ENCODE measurements at places on chromosomes 13 and 19.

DNA sequence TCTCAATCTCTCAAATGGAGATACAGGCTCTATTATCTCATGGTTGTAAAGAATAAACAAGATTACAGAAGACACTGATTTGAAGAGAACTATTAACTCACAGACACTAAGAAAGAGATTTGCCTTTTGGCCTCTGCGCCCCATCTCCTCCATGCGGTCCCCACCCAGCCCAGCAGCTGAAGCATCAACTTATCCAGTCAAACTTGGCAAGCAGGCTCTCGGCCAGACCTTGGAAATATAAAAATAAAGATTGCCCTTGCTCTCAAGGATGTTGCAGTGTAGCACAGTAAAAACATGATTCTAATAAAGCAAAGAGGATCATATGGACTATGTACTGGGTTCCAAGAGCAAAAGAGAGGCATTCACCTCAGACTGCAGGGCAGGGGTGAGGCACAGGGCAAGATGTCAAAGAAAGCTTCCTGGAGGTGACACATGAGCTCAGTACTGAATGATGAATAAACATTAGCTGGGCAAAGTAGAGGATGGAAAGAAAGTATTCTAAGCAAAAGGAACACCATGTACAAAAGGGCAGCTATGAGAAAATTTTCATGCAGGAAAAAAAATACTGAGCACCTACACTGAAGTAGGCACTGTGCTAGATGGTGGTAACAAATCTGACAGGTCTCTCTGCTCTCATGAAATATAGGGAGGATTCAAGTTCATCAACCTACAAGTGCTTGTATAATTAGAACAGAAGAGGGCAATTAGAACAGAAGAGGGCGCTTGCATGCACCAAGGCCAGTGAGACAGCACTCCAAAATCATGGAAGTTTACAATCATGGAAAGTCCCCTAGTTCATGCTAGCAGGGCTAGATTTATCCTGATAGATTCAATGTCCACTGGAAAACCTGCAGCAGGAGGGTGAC is 85.0 kb downstream of the SACS start:
- DNase-seq = no peak

DNA sequence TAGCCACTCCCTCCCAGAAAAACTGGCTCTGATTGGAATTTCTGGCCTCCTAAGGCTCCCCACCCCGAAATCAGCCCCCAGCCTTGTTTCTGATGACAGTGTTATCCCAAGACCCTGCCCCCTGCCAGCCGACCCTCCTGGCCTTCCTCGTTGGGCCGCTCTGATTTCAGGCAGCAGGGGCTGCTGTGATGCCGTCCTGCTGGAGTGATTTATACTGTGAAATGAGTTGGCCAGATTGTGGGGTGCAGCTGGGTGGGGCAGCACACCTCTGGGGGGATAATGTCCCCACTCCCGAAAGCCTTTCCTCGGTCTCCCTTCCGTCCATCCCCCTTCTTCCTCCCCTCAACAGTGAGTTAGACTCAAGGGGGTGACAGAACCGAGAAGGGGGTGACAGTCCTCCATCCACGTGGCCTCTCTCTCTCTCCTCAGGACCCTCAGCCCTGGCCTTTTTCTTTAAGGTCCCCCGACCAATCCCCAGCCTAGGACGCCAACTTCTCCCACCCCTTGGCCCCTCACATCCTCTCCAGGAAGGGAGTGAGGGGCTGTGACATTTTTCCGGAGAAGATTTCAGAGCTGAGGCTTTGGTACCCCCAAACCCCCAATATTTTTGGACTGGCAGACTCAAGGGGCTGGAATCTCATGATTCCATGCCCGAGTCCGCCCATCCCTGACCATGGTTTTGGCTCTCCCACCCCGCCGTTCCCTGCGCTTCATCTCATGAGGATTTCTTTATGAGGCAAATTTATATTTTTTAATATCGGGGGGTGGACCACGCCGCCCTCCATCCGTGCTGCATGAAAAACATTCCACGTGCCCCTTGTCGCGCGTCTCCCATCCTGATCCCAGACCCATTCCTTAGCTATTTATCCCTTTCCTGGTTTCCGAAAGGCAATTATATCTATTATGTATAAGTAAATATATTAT is 6.1 kb downstream of the FOSB start:
- DNase-seq = no peak

- no peak for DNase-seq
Measured at GRCh38 chr13:95880331-95880730, 172.9 kb downstream of the UGGT2 start.

DNA sequence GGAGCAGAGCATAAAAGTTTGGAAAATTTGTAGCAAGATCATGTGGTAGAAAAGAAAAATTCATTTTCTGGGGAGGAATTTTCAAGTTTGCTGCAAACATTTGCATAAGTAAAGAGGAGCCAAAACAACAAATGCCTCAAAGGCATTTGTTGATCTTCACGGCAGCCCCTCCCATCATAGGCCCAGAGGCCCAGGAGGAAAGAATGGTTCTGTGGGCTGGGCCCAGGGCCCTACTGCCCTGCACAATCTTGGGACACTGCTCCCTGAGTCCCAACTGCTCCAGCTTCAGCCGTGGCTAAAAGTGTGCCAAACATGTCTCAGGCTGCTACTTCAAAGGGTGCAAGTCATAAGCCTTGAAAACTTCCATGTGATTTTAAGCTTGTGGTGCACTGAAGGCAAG is 11.3 kb downstream of the LGALS13 start:
- no peak for DNase-seq

- no peak for DNase-seq
Measured at GRCh38 chr13:60135344-60135743, 28.4 kb downstream of the DIAPH3 start.

DNA sequence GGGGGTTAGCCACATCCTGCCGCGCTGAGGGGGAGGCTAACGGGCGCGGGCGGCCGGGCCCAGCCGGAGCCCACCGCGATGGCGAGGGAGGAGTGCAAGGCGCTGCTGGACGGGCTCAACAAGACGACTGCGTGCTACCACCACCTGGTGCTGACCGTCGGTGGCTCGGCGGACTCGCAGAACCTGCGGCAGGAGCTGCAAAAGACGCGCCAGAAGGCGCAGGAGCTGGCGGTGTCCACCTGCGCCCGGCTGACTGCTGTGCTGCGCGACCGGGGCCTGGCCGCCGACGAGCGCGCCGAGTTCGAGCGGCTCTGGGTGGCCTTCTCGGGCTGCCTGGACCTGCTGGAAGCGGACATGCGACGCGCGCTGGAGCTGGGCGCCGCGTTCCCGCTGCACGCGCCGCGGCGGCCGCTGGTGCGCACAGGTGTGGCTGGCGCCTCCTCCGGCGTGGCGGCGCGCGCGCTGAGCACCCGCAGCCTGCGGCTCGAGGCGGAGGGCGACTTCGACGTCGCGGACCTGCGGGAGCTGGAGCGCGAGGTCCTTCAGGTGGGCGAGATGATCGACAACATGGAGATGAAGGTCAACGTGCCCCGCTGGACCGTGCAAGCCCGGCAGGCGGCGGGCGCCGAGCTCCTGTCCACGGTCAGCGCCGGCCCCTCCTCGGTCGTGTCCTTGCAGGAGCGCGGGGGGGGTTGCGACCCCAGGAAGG is 692 bp downstream of the RGS9BP start:
- DNase-seq = no peak

GRCh38 chr13:99296398-99296797 is 10.8 kb downstream of the GPR183 start:
- DNase-seq = no peak

DNA sequence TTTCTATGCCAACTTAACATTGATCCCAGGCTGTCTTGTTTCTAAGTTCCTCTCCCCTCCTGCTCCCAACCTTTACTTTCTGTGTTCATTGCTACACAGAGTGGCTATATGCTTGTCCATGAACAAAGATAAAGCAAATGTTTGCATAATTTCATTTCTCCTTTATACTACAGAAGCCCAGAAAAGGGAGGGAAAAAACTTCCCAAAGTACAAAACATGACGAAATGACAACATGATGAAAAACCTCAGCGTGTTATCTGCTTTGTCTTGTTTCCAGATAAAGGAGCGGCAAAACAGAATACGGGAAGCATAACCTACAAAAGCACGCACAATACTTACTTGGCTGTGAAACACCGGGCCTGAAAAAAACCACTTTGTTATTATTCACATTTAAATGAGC is 336.8 kb downstream of the DNAJC15 start:
- DNase-seq = no peak

GRCh38 chr19:28258829-28259228 is 954.1 kb downstream of the UQCRFS1 start:
- DNase-seq = no peak

DNA sequence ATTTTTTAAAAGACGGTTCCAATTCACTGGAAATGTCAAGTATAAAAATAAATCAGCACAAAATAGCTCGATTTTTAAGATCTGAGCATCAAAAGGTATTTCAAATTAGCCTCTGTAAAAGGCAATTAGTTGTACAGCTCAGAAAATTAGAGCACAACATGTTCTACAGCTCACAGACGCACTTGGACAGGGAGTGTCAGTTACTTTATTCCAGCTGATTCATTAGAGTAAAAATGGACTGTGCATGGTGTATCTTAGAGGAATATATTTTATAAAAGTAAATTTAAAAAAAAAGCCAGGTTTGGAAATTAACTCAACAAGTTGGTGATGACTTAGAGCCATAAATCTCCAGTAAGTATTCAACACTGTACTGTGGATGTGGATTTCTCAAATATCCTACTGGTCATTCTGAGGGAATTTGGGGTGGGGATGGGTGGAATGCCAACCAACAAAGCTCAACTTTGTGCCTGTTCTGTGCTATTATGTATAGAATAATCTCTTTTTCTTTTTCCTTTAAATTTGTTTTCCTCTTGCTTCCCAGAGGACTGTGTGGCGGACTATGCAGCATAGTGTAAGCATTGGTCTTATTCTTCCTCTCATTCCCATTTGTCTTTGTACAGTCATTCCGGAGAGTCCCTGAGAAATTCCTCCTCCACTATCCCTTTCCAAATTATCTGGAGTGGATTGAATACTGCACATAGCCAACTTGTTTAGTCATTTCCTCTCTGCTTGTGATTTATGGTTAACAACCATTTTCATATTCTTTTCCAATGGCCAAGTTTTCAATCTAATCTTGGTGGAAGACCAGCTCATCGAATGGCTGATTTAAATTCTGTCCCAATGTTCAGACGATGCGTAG is 169.3 kb downstream of the DCT start:
- DNase-seq = no peak

DNA sequence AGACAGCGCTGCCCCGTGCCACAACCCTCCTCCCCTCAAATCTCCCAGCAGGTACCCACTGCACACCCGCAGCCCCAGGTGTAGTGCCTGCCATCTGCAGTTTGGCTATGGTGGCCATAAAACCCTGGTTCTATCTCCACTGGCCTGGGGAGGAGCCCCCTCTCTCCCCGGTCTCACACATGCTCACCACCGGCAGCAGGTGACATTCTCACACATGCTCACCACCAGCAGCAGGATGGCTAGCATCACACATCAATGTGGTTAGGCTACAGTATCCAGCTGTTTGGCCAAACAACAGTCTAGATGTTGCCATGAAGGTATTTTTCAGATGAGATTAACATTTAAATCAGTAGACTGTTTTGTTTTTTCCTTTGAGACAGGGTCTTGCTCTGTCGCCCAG is 31.1 kb downstream of the ELL start:
- DNase-seq = no peak

- no peak for DNase-seq
Measured at GRCh38 chr13:21734961-21735360, 64.1 kb downstream of the FGF9 start.

DNA sequence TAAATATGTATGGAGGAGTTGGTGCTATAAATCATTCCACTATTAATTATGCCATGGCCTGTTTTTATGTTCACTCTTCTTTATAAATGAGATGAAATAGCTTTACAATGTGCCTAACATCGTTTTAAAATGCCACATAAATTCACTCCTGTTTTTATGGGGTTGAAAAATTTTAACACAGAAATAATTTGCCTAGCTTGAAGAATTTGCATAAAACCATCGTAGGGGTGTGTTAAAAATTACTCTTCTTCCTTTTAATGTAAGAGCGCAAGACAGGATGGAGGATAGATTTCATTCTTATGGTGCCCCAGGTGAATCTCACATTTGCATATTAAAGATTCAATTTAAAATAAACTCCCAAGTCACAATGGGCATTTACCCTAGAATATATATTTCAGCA is 447.8 kb downstream of the OXGR1 start:
- DNase-seq = no peak

DNA sequence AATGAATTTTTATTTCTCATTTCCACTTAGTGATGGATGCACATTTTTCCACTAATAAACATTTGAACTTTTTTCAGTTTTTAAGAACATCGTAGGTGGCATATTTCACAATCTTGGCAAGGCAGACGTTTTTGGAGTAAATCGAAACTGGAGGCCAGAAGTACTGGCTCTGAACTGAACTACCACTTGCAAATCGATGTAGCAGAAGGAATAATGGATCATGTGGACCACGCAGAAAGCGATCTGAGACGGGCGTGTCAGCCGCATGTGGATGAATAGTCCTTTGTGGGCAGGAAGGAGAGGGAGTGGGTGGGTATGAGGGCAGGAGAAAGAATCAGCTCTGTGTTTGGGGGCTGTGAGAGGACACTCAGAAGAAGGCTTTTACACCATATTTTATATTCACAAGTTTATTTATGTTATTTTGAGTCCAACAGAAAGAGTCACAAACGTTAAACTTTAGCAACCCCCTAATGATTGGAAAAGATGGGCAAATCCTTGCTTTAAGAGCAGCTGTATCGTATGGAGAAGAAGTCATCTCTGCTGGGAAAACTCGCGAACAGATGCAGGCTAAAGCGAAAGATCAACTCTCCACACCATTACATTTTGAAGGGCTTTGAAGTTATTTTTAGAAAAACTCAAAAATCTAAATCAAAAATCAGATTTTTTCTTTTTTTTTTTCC is 90.5 kb downstream of the COL4A2 start:
- DNase-seq = no peak

- peak; percentile 9 for DNase-seq
Measured at GRCh38 chr19:2552859-2553258, 76.9 kb downstream of the GADD45B start.

DNA sequence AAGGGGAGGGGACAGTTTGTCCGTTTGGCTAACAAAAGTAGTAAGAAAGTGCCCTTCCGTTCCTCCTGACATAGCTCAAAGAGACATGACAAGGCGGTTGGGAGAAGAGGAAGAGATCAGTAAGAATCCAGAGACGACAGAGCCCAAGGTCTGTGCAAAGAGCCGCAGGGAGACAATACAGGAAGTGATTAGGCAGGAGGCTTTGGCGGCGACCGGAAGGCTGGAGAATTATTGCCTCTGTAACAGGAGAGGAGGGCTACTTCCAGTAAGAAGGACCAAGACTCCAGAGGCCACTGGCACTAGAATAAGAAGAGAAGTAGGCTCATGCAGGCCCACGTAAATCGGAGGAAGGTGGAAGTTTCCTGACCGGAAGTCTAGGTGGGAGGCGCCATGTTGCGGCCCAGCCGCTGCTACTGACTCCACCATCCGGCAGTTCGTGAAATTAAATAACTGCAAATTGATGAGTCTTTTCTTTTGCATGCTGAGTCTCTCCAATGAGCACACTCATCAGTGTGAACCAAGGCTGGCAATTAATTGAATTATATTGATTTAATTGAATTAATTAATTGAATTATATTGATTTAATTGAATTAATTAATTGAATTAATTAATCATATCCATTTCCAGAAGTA is 9.9 kb downstream of the RFX2 start:
- peak; percentile 82 for DNase-seq
